Stimulated activated CD8-positive, alpha-beta memory T cell treated with anti-CD3 and anti-CD28 coated beads, Interleukin-2, amount 100 ng/mL, for 1 hour (primary cell): ENCODE measurements at places on chromosomes 6 and 20.

DNA sequence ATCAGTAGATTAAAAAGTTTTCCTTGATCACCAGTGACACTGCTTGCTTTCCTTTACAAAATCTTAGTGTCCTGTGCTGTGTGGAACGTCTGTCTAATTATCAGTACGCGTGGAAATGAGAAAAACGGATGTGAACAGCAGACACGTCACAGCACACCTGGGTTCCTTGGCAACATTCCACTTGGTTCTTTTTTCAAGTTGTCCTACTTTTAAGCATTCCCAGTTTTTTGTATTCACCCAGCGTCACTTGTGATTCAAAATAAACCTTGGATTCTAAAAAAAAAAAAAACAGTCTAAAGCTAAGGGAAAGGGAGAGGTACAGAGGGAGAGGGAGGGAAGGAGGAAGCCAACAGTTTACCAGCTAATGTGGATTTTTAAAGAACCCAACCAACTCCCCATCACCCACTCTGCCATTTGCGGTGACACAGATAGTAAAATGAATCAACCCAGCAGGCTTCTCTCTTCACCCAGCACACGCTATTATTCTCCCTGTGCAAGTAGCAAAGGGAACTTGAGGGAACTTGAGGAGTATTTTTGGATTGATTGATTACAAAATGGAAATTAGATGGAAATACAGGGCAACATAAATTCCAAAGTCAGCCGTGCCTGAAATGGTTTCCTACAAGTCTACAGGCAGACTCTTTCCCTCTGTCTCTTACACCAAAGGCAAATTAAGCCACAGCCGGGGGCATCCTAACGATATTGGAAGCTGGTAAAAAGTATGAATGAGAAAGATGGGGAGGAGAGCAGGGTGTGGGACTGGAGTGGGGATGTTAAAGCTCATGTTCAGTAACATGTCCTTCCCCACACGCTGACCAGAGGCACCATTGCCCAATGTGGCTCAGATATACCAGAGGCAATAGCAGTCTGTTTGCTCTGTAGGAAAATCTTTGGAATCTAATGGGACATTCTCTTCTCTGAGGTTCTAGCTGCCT is 129.8 kb downstream of the SASH1 start:
- DNase-seq: no peak

DNA sequence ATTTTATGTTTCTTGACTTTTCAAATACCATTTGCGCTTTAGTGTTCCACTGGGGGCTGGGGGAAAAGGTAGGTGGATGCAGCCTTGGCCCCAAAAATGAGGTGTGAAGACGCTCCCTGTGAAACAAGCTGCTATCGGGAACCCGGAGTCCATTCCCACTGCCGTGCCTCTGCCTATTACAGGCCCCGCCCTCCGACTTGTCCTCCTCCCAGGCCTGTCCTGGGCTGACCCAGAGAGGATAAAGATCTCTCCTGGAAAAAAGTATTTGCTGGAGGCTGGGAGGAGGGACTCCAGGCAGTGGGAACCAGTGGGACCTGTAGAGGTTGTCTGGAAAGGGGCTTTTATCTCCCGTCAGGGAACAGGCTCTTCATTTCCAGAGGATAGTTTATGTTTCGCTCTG is 215.0 kb downstream of the SLC24A3 start:
- no peak for DNase-seq

GRCh38 chr20:35771367-35771688 is 487 bp upstream of the PHF20 start:
- no peak for DNase-seq

GRCh38 chr6:95413789-95414188 is 163.5 kb upstream of the MANEA start:
- DNase-seq: no peak

GRCh38 chr6:12467706-12468670 is 177.8 kb downstream of the EDN1 start:
- DNase-seq: no peak

DNA sequence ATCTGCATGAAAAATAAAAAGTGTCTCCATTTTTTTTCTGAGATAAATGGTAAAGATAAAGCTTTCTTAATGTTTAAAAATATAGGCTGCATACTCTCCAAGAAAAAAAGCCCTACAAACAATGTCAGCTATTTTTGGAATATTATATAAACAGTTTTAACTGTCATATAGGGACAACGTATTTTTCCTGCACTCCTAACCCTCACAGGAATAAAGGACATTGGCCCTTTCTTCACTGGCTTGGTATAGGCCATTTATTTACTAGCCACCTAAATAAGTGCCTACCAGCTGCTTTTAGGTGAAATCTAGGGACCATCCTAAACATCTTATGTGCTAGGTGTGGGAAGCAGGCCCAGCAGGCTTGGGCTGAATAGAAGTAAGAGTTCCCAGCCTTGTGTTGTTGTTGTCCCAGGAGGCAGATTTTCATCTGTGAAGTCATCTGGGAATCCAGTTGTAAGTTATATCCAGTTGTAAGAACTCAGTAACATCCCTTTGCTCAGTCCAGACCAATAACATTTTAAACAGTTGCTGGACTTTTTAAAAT is 21.3 kb downstream of the FOXO3 start:
- no peak for DNase-seq

DNA sequence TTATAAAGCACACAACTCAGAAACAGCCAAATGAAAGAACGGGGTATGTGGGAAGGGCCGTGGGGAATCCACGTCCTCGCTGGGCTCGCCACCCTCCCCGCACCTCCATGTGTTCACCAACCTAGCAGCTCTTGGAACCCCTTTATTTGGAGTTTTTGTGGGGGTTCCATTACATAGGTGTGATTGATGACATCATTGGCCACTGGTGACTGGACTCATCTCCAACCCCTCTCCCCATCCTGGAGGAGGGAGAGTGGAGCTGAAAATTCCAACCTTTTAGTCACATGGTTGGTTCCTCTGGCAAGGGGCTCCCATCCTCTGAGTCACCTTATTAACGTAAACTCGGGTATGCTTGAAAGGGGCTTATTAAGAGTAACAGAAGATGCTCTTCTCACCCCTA is 592.0 kb upstream of the FLRT3 start:
- no peak for DNase-seq

DNA sequence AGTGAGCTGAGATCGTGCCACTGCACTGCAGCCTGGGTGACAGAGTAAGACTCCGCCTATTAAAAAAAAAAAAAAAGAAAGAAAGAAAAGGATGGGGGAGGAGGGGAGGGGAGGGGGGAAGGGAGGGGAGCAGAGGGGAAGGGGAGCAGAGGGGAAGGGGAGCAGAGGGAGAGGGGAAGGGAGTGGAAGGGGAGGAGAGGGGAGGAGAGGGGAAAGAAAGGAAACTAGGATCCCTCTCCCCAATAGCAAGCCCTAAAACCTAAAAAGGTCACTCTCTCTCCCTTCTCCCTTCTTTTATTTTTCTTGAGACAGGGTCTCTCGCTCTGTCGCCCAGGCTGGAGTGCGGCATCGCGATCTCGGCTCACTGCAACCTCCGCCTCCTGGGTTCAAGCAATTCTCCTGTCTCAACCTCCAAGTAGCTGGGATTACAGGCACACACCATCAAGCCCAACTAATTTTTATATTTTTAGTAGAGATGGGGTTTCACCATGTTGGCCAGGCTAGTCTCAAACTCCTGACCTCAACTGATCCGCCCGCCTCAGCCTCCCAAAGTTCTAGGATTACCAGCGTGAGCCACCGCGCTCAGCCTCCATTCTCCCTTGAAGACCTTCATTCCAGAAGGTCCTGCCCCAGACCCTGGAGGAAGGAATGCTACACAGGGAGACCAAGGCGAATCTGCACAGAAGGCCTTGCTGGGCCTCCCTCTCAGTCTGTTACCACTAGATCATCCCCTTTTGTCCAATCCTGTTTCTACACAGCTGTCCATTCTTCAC is 45.8 kb upstream of the PIM1 start:
- DNase-seq: no peak

DNA sequence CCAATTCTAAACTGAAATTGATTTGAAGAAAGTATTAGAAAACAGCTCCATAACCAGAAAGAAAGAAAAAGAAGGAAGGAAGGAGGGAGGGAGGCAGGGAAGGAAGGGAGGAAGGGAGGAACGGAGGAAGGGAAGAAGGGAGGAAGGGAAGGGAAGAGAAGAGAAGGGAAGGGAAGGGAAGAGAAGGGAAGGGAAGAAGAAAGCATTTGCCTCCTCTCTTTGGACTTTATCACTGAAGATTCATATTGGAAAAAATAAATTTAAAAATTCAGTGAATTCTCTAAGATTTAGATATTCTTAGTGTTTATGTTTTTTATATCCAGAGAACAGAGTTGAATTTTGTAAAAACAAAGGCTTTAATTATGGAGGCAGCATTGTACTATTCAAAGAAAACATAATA is 68.5 kb upstream of the NXT1 start:
- DNase-seq: no peak

DNA sequence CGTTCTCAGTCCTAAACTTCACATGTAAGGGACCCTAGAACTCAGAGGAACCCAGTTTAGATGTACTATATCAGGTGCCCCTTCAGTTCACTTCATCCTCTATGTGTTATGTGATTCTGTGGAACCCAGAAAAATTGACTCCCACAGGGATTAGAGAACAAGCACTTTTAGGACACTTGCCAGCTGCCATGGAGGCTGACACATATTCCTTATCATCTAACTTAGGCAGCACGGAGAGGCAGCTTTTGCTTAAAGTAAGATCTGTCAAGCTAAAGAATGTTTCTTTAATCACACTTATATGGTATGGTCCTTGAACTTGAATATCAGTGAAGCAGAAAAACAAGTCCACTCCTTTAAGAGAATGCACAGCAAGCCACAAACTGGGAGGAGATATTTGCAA is 701.5 kb upstream of the ID4 start:
- no peak for DNase-seq

- DNase-seq: no peak
Measured at GRCh38 chr20:49832632-49833327, 20.2 kb downstream of the SLC9A8 start.

- DNase-seq: no peak
Measured at GRCh38 chr20:52179331-52180179, 12.0 kb downstream of the ZFP64 start.

DNA sequence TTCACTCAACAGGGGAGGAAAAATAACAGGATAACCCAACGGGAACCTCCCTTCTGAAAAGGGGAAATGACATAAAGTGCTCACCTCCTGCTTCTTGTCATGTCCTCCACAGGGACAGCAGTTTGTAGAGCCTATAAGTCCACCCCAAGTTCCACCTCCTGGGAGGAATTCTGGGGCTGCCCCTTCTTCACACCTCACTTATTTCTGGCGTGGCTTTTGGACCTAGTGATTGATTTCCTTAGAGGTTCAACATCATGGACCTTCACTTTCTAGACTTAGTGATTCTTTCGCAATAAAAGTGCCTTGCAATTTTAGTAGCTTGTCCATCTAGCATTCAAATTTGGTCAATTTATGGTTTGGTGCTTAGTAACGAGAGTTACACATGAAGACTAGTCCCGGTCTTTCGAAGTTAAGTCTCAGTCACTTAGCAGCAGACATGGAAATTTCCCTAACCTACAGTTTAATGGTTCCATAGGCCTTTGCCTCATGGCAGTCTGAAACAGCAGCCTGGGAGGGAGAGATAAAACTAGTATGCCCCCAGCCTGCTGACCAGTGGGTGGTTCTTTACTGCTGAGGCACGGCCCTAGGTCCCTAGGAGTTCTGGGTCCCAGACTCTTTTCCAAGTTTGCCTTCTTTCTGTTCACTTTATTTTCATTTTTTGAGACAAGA is 59.2 kb upstream of the CDKAL1 start:
- DNase-seq: no peak

DNA sequence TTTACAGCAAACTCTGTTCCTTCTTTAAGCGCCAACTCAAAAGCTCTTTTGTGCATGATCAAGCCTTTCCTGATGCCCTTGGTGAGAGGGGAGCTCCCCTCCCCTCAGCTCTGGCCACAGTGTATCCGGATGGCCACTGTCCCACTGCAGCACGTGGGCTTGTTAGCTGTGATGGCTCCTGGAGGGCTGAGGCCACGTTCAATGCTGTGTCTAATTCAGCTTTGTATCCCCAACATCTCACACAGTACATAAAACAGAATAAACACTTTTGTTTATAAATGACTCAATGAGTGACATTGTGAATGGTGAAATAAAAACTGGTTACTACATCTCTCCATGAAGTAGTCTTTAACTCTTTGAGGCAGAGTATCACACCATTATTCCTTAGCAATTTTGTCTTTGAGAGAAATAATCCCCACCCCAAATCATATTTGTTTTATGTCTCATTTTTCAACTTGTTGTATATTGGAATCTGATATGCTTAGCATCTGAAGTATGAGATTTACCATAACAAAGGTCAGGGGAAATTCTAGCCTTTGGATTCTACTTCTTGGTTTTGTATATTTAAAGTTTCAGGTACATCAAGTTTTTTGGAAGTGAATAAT is 44.5 kb downstream of the EDN1 start:
- DNase-seq: no peak

DNA sequence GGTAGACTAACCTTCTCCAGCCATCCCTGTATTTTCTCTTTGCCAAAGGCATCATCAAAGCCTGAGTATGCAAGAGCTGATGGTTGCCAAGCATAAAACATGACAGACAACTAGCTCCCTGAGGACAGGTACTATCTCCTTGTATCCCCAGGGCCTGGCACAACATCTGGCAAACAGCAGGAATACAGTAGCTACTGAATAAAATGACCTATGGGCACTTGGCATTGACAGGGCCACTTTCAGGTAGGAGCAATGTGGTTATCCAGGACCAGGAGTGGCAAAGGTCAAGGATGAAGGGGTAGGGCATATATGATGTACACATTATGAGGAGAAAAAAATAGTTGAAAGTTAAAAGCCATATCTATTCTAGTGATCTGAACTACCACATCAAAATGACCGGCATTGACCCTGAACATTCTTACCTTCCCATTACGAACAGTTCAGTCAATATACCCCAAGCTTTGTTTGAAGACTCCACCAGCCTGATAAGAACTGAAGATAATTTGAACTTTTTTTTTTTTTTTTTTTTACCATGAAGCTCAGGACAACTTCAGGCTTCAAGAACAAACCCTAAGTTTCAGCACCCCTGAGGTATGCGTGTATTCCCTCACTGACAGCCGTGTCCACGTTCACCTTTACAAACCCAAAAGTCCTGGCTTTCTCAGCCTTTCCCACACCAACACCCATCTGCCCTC is 12.3 kb downstream of the ABHD12 start:
- DNase-seq: no peak

GRCh38 chr6:32665661-32666060 is 796 bp downstream of the HLA-DQB1 start:
- no peak for DNase-seq

DNA sequence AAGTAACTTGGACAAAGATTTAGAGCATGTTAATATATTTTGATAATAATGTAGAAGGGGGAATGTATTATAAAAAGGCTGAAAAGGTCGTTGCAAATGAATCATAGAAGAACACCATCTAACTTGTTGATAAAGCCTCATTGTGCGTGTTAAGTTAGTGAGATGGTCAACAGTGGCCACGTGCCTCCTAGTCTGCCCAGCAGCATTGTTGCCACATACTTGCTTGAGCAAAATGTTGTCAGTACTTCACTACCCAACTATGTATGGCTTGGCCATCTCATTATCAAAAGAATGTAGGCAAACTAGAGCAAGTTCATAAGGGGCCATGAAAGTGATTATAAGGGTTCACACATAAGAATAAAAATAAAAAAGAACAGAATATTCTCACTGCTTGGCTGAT is 84.6 kb downstream of the PHACTR1 start:
- DNase-seq: no peak
